ENCODE measurements at places on chromosomes 1 and 21. TPM values are rescaled to one million over a fixed set of nuclear protein-coding genes. Genes with fewer than 3 reads are reported as not detected.

DNA sequence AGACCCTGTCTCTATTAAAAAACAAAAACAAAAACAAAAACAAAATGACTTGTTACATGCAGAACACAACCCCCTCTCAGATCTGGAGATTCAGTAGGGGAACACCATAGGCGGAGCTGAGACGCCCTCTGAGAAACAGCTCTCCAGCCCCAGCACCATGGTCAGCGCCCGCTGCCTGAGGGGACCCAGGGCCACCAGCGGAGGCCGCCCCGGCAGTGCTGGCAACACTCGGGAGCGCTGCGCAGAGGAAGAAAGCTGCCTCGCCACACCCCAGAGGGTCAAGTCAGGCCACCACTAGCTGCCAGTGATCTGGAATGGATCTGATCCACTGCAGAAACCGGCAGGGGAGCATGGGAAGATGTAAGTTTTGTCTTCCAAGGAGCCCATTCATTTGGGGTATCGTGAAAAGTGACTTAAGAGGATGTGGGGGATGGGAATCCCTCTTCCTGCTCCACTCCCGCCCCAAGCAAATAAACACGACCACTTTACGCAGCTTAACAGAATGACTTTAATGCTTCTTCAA lies 3.1 kb downstream of the ACTA1 start:
- H3K27me3 ChIP-seq: peaks cover 79% of the 10 kb centered on the region
- peak overlapping the region; percentile 64 for H3K4me3 ChIP-seq
- H3K36me3 ChIP-seq: peaks cover 4% of the 10 kb centered on the region

DNA sequence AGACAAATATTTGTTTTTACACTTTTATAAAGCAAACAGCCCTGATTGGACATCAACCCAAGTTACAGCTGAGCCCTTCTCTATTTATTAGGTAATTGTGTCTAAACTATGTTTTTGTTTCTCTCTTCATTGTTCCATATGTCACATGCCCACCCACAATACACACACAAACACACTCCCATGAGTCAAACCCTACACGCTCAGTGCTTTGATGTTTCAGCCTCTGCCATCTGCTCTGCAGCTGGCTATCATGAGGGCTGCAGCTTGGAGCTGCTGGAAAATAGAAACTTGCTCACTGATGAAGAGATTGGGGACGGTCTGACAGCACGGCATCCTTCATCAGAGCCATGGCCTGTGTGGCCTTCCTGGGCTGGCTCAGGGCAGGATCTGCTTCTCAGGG lies 41.7 kb downstream of the PSMG1 start:
- no peaks in the 10 kb centered on the region for H3K4me1 ChIP-seq
- no peak overlapping the region for H3K4me3 ChIP-seq
- no peaks in the 10 kb centered on the region for H3K36me3 ChIP-seq
- peaks cover 2% of the 10 kb centered on the region for H3K27me3 ChIP-seq
- no peak for DNase-seq
- no peak overlapping the region for H3K27ac ChIP-seq

- peaks cover 42% of the 10 kb centered on the region for H3K27me3 ChIP-seq
- no peaks in the 10 kb centered on the region for H3K4me1 ChIP-seq
- no peak for DNase-seq
- H3K27ac ChIP-seq: no peak overlapping the region
- H3K36me3 ChIP-seq: no peaks in the 10 kb centered on the region
Measured at GRCh38 chr1:23222331-23222730, 5.0 kb upstream of the HTR1D start.

DNA sequence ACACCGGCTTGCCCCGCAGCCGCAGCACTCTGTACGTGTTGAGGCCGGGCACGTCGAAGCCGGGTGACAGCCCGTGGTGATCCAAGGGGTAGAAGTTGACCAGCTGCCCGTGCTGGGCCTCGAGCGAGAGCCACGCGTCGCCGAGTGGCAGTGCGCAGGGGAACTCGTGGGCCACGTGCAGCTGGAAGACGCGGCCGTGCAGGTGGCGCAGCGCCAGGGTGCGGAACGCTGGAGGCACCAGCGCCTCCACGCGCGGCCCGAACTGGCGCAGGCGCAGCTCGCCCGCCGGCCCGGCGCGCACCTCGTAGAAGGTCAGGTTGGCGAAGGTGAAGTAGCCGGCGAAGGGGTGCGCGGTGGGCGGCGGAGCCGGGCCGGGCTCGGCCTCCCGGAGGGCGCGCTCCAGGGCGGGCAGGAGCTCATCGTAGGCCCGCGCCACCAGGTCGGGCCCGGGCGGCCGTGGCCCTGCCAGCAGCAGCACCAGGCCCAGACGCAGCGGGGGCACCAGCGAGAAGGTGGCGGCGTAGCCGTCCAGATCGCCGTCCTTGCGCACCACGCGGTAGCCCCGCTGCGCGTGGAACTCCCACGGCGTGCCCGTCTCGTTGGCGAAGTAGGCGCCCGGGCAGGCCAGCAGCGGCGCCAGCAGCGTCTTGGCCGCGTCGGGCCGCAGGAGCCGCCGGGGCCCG lies 19.5 kb downstream of the LACTBL1 start:
- no peak for DNase-seq
- no peaks in the 10 kb centered on the region for H3K36me3 ChIP-seq
- no peaks in the 10 kb centered on the region for H3K4me1 ChIP-seq
- peaks cover 43% of the 10 kb centered on the region for H3K27me3 ChIP-seq
- no peak overlapping the region for H3K27ac ChIP-seq

DNA sequence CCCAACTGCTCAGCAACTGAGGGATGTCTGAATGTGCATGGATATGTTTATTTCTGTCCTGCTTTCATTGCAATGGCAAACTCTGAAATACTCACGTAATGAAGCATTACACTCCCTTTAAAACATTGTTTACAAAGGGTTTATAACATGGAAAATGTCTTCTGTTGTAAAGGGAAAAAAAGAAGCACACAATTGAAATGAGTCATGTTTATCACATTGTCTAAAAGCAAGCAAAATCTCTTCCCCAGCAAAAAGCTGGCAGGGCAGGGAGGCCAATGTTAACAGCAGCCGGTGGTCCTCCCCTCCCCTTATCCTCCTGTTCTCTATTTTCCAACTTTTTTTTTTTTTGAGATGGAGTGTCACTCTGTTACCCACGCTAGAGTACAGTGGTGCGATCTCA lies 3.9 kb upstream of the EFNA1 start:
- no peak overlapping the region for H3K27ac ChIP-seq
- peaks cover 19% of the 10 kb centered on the region for H3K4me1 ChIP-seq
- H3K4me3 ChIP-seq: no peak overlapping the region
- peaks cover 2% of the 10 kb centered on the region for H3K36me3 ChIP-seq
- peaks cover 52% of the 10 kb centered on the region for H3K27me3 ChIP-seq

- no peaks in the 10 kb centered on the region for H3K4me1 ChIP-seq
- no peak overlapping the region for H3K4me3 ChIP-seq
- H3K27me3 ChIP-seq: peaks cover 16% of the 10 kb centered on the region
- H3K27ac ChIP-seq: no peak overlapping the region
- DNase-seq: no peak
- H3K36me3 ChIP-seq: no peaks in the 10 kb centered on the region
Measured at GRCh38 chr1:226414098-226414698, 6.3 kb upstream of the PARP1 start.

GRCh38 chr1:43763497-43763973 lies 56.2 kb downstream of the ST3GAL3 start:
- no peaks in the 10 kb centered on the region for H3K27me3 ChIP-seq
- no peaks in the 10 kb centered on the region for H3K36me3 ChIP-seq
- no peak overlapping the region for H3K27ac ChIP-seq
- peaks cover 5% of the 10 kb centered on the region for H3K4me1 ChIP-seq

DNA sequence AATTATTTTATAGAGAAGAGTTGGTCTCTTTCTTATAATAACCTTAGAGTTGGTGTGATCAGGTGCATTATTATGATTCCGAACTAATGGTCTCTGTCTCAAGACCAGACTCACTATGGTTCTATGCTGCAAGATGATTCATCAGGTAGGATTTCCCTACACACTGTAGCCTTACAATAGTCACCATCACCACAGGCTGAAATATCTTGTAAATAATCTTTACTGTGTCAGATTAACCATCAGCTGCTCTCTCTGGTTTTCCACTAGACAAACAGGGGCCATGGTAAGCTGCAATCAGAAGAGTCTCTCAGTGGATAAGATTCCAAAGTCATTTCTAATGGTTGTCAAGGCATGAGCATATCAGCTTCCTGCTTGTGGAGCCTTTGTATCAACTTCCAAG lies 4.4 kb upstream of the GBP4 start:
- DNase-seq: no peak
- peaks cover 15% of the 10 kb centered on the region for H3K36me3 ChIP-seq
- peaks cover 44% of the 10 kb centered on the region for H3K4me1 ChIP-seq
- no peak overlapping the region for H3K27ac ChIP-seq

- peak overlapping the region; percentile 31 for H3K27ac ChIP-seq
- H3K4me3 ChIP-seq: peak overlapping the region; percentile 80
- peaks cover 12% of the 10 kb centered on the region for H3K36me3 ChIP-seq
Measured at GRCh38 chr1:1210726-1211540, 3.0 kb downstream of the TNFRSF4 start.

GRCh38 chr21:14591377-14591776 lies 45.3 kb upstream of the SAMSN1 start:
- peaks cover 20% of the 10 kb centered on the region for H3K36me3 ChIP-seq
- no peak for DNase-seq
- no peaks in the 10 kb centered on the region for H3K27me3 ChIP-seq
- H3K4me3 ChIP-seq: peak overlapping the region; percentile 0
- peaks cover 59% of the 10 kb centered on the region for H3K4me1 ChIP-seq

GRCh38 chr21:43306911-43307676 lies 119.8 kb downstream of the SIK1 start:
- H3K4me3 ChIP-seq: no peak overlapping the region
- DNase-seq: no peak
- H3K27ac ChIP-seq: no peak overlapping the region

The CD1B gene
- total RNA-seq: not detected

The TNFRSF4 gene
- total RNA-seq: 788 TPM

The REN gene
- total RNA-seq: not detected

The COL16A1 gene
- not detected for total RNA-seq

The C1orf87 gene
- not detected for total RNA-seq

The CFAP74 gene
- total RNA-seq: not detected

All from activated T-helper 1 cell treated with anti-CD3 and anti-CD28 coated beads, Interleukin-12 subunit alpha, Interleukin-12 subunit beta, Interleukin-2, Interleukin-4 antibody, amounts not matched to agents 30 ng/mL and 10 ng/mL and 1 ng/mL, durations not matched to agents 14 hours and 24 hours and 36 hours (primary cell).